ENCODE measurements at places on chromosomes 5 and 9.

DNA sequence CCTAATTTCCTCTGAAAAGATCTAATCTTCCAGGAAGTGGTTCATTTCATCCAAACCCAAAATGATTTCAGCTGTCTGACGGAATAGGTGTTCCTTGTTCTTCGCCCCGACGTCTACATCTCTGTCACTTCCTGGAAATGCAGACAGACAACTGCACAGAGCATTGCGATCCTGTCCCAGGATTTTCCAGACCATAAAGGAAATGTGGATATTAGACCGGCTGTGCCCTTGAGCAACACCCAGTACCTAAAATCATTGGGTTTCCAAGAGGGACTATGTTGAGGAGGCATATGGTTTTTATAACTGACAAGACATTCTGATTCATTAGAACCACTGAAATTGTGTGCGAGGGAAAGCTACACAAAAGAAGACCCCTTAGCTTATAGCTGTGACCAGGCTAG is 74.2 kb downstream of the MSX2 start:
- DNase-seq = no peak

- DNase-seq = no peak
Observed at GRCh38 chr9:110815361-110815760, 146.8 kb downstream of the MUSK start.

- peak; percentile 92 for DNase-seq
Observed at GRCh38 chr5:83568186-83568585, 96.6 kb downstream of the VCAN start.

DNA sequence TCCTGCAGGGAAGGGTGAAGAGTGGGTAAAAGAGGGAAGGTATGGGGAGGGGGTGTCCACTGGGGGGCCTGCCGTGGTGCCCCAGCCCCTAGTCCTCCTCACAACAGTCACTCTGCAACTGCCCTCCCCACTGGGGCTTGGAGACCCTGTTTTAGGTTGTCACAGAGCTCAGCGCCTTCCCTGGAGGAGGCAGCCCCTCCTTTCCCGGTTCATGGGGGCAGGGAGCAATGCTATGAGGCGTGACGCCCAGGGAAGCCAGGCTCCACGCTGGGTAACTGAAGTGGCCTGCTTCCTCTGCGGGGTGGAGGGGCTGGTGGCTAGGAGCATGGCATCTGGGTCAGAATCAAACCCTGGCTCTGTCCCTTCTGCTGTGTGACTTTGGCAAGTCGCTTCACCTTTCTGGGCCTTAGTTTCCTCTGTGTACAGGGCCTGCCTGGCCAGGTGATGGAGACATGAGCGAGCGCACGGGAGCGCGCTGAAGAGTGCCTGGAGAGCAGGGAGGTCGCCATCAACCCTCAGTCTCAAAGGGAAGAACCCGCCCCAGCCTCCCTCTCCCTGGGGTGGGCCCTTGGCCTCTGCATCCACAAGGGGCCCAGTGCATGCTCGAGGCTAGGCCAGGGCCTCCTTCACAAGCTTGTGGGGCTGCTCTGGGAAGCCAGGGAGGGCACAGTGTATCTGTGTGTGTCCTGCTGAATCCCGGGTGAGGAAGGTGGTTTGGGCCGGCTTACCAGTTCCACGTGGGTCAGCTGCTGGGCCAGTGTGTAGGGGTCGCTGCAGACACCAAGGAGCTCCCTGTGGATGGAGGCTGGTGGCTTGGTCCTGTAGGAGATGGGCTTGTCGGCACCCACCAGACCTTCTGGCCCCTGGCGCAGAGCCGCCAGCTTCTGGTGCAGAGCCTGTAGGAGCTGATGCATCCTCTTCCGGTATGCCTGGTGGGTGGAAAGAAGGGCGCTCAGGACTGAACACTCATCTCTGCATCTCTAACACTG is 56.4 kb upstream of the RNF130 start:
- no peak for DNase-seq

DNA sequence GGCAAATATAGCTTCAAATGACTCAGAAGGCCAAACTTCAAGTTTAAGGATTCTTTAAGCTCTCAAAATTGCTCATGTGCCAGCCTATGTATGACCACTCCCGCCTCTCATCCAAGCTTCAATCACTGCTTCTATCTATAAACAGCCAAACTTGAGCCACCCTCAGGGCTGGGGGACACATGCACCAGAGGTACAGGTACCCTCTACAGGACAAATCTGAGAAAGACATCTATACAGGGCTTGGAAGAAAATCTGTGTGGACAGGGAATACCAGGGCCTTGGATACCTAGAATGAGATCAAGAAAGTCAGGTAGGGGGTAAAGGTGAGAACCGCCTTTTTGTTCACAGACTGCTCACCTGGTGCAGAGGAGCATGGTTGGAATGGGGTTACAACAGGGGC is 217.9 kb downstream of the ATPSCKMT start:
- DNase-seq = no peak

DNA sequence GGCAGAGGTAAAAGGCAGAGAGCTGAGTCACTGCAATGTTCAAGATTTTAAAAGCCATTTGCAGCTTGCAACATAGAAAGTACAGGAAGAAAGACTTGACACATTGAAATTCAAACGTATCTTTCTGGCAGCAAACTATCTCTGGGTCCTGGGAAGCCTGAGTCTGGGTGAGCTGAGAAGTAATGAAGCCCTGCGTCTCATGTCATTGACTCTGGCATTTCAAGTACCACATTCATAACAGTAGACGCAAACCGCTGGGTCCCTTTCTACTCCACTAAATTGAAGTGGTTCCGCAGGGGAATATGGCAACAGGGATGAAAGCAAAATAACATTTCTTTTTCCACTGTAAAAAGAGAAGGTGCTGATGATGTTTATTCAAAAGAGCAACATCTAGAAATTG is 694.3 kb downstream of the BRINP1 start:
- DNase-seq = no peak

DNA sequence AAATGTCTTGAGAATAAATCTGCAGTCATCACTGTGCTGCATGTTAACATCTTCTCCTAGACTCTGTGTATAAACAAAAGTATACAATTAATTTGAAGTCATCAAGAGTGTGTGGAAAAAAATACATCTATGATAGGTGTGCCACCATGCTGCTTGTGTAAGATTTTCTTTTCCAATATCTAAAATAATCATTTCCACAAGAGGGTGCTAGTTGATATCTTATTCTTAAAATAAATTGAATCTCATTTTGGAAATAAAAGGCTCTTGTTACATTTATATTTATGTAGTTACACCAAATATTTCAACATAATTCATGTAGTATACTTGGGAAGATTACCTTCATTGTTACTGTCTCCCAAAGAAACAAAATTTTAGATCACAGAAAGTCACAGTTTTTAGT is 14.1 kb upstream of the MOCS2 start:
- DNase-seq = no peak

DNA sequence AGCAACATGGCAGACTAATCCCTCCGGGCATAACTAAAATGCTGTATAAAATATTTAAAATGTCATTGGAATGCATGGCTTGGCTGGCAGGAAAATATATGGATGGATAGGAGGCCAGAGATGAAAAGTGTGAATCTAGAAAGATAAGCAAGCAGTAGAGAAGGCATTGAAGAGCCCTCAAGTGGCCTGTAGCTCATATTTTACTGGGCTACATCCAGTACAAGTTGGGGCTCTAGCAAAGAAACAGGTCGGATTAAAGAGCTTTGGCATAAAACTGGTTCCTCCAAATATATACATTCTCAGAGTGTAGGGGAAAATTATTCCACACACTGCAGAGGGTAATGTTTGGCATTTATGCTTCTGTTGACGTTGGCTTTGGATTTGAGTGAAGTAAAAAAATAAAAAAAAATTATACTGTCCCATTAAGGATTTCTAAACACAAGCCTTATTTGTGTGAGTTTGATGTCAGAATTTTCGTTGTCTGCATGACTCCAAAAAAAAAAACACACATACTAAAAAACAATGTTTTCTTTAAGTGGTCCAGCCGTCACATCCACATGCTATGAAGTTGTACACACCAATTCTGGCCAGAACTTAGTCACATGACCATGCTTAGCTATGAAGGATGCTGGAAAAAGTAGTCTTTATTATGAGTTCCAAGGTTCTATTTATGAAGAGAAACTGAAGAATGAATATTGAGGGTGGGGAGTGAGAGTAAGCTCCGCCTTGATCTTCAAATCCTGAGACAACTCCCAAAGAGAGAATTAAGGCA is 147.0 kb downstream of the TLE1 start:
- no peak for DNase-seq

- DNase-seq = no peak
Observed at GRCh38 chr5:124697933-124698591, 48.4 kb downstream of the ZNF608 start.

DNA sequence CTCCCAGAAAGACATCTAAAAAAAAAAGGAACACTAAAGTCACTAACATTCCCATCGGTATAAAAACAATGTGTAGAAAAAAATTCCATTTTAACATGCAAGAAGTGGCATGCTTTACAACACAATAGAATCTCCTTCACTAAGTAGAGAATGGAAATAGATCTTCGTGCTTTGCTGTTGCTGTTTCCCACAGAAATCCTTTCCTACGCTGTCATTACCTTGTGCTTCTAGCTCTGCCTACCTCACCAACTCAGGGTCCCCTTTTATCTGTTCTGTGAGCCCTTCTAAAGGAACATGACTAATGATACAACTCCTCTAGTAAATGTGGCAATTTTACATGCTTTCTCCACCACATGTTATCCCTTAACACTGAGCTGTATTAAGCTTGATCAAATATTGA is 202.9 kb downstream of the MCTP1 start:
- DNase-seq = no peak

GRCh38 chr5:169970911-169971765 is 9.2 kb downstream of the INSYN2B start:
- DNase-seq = peak; percentile 27

DNA sequence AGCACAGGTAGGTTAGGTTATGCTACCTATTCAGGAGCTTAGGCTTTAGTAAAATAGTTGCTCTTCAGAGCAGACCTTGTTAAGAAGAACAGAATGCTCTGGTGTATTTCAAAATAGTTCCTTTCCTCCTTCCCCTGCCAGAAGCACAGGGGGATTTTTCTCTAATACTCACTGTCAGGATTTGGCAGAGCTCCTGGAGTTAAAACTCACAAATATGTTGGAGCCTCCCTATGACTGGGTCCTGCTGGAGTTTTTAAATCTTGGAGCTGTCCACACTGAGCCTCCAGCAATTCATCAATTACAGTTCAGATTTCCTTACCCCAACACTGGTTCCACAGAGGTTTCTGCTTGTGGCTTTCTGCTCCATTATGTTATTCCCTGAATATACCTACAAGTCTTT is 1233.8 kb upstream of the WWC1 start:
- DNase-seq = no peak

DNA sequence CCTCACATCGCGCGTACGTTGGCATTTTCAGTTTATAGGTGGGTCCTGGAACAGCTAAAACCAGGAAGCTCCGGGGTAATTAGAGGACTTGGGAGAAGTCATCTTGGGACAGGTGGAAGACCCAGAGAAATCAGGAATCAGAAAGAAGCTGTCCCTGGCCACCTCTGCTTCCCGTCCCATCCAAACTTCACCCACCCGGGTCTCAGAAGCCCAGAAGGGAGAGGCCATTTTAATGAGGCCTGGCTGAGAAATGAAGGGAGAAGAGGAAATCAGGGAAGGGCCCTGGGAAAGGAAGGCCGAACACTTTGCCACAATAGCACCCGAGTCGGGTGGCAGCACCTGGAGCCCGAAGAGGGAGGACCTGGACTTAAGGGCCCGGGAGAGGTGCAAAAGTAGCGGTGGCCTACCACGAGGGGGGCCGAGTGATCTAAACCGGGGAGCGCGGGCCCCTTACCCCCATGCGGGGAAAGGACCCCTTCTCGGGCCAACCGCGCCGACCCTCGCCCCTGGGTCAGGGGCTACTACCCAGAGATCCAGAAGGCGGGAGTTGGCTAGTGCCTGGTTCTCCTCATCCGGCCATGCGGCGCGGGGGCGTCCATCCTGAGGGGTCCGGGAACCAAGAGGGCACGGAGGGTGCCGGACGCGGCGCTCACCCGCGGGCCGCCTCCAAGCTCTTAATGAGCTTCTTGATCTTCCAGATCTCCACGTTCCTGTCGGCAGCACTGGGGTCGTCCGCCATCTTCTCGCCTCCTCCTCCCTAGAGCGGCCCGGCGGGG is 668 bp downstream of the ETF1 start:
- no peak for DNase-seq

Measured in AG09309 (cell line).